CD8-positive, alpha-beta T cell (primary cell): ENCODE measurements at places on chromosomes 5 and 9. TPM values are rescaled to one million over a fixed set of nuclear protein-coding genes. Genes with fewer than 3 reads are reported as not detected.

GRCh38 chr9:3441197-3441816 lies 84.5 kb downstream of the RFX3 start:
- DNase-seq = peak; percentile 25

DNA sequence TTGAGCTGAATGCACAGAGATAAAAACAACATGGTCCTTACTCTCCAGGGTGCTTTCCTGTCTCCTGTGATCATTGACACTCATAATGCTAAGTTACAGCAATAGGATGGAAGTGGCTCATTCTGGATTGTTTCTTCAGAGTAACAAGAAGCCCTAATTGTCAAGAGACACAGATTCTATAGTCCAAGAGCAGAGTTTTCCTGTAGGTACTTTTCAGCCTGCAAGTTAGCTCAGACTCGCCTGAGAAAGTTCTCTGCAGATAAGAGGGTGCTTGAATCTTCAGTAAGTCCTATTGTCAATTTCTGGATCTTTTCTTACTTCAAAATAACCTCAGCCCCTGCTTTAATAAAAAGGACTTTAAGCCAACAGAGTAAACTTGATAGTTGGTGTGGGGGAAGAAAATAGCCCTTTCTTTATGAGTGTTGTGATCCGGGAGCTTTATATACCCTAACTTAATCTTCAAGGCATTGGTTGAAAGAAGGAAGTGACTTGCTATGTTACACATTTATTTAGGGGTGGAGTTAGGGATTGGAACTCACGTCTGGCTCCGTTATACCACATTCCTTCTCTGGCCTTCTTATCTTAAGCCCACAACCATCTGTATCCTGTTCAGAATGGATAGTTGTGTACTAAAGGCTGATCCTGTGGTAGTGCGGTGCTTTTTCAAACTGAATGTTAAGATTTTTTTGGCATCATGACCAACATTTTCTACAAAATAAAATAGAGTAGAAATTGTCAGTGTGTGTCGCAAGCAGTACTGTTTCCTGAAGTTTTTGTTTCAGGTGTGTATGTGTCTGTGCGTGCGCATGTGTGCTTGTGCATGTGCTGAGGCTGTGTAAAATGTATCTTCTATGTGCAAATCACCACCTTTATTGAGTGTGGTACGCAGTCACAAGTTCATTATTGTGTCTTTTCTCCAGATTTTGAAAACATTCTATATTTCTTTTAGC lies 173.9 kb downstream of the WDR70 start:
- no peak for DNase-seq

GRCh38 chr5:1140171-1140817 lies 28.4 kb upstream of the SLC12A7 start:
- DNase-seq = peak; percentile 78

GRCh38 chr9:114484854-114485443 lies 20.3 kb downstream of the WHRN start:
- DNase-seq = peak; percentile 62

DNA sequence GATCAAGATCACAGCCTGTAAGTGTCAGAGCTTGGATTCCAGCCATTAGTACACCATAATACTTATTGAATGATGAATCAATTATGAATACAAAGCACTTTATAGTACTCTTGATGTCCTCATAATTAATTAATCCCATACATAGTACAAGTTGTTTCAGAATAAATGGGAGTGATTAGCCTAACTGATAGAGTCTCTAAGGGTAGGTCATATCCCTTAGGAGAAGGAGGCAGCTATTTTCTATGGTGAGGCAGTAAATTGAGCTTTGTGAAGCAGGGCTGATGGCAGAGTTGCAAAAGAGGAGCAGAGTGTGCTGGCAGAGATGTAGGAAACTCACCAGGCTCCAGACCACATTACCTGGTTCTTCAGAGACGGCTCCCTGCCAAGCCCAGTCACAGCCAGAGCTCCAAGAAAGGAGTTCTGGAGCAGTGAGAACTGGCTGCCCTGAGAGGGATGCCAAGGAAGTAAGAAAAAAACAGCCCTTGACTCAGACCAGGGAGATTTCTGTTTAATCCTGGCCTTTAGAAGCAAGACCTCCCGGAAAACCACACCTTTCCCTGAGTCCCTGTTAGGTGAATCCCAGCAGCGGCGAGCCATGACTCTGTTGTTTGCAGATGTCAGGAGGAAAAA lies 112.9 kb downstream of the SH3TC2 start:
- no peak for DNase-seq

DNA sequence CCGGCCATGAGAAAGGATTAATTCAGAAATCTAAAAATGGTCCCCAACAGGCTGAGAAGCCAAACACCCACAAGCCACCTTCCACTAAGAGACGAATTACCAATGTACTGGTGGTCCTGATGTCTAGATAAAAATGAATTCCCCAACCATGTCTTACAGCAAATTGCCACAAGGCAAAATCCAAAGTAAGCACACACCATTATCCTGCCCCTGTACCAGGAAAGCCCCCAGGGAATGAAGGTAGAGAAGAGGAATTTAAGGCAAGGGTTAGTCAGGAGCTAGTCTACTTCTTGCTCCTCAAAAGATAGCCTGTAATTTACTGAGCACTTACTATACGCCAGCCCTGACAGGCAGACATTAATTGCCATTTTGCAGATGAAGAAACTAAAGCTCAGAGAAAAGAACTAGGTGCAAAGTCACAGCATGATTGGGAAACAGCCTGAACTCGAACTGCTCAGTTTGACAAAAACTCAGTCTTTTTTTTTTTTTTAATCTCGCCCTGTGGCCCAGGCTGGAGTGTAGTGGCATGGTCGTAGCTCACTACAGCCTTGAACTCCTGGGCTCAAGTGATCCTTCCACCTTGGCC lies 64.3 kb downstream of the RAPGEF1 start:
- no peak for DNase-seq

DNA sequence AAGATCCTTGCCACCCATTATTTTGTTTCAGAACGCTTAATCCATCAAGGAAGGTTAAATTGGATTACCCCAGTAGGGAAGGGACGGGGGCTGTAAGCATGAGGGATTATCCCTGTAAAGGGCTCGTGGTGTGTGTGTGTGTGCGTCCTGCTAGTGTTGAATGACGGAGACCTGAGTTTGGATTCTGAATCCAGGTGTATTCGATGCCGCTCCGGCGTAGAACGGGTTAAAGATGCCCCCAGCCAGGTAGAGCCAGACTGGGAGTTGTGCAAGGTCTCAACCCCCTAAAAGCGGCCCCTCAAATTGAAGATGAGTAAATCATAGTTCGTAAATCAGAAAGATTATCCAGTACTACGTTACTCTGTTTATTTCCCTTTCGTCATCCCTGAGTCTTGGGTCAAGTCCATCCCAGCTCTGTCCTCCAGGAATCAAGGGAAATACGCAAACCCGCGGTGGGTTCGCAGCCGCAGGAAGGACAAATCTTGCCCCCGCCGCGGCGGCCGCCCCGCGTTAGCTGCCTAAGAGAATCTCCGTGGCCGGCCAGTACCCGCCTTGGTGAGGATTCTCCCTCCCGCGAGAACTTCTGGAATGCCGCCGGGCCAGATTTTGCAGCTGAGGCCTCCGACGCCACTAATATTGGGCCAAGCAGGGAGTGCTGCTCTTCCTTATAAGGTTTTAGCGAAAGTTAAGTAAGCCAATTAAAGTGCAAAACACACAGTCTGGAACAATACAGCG lies 586 bp upstream of the MTAP start:
- DNase-seq = no peak

GIN1 gene
- 1.6 TPM for total RNA-seq

- DNase-seq = no peak
Measured at GRCh38 chr5:168339109-168339771, 47.8 kb downstream of the WWC1 start.

- no peak for DNase-seq
Measured at GRCh38 chr5:78887384-78888118, 97.6 kb downstream of the ARSB start.

DNA sequence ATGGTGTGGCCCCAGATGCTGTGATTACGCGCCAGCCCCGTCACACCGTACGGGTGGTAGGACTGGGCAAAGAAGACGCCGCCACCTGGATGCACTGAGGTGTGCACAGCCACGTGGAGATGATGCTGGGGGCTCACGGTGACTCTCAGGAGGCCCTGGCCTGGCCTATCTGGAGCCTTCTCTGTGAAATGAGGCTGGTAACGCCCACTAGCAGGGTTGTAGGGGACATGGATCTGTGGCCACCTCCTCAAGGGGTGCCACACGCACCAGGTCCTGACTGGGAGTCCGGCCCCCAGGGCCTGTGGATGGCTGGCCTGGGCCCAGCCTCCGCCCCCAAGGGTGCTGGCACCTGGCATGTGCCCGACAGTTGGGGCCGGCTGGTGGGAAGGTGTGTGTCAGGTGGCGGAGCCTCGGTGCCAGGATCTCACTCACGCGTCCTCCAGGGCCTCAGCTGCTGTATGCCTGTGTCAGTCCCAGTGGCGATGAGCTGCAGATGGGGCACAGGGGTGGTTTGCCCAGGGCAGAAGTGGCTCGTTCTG lies 32.4 kb downstream of the NEK6 start:
- DNase-seq = no peak

- no peak for DNase-seq
Measured at GRCh38 chr9:95620722-95621121, 104.0 kb upstream of the PTCH1 start.

DNA sequence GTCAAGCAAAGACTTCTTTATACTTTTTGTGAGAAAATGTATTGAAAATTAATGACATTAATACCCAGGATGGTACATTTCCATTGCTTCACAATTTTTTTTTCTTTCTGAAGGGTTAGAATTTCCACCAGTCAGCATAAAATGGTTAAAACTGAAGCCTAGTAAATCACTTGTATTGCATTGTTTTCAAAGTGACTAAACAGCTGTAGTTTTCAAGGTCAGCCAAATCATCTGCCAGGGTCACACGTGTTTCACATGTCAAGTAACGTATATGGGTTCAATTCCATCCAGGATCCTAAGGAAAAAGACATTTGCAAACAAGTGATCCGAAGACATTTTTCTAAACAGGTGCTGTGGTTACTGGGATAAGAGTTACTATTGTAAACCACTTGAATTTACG lies 574.2 kb downstream of the RAB3C start:
- DNase-seq = no peak

GRCh38 chr9:89440951-89441654 lies 56.8 kb downstream of the SEMA4D start:
- DNase-seq = no peak
